ENCODE measurements at places on chromosomes 1 and 21. TPM values are rescaled to one million over a fixed set of nuclear protein-coding genes. Genes with fewer than 3 reads are reported as not detected.

Gene LCE7A
- not detected for total RNA-seq

Gene SLC22A15
- total RNA-seq: 2.2 TPM

Gene BATF3
- 4.3 TPM for total RNA-seq

Gene LMOD1
- 0.06 TPM for total RNA-seq

- H3K36me3 ChIP-seq: peaks cover 12% of the 10 kb centered on the region
- peaks cover 22% of the 10 kb centered on the region for H3K4me1 ChIP-seq
- H3K4me3 ChIP-seq: peak overlapping the region; percentile 94
- H3K27ac ChIP-seq: 0 out of 2 replicates have a peak overlapping the region, but pooled peaks have one; percentile 97
- DNase-seq: no peak
- no peaks in the 10 kb centered on the region for H3K27me3 ChIP-seq
These were observed 3.1 kb upstream of the RIPK4 start for GRCh38 chr21:41769933-41770332.

- H3K36me3 ChIP-seq: no peaks in the 10 kb centered on the region
- H3K27ac ChIP-seq: no peak overlapping the region
- DNase-seq: no peak
- no peak overlapping the region for H3K4me3 ChIP-seq
- H3K27me3 ChIP-seq: peaks cover 26% of the 10 kb centered on the region
These were observed 27.8 kb upstream of the VAMP3 start for GRCh38 chr1:7743346-7743745.

GRCh38 chr1:24463776-24464735, 38.6 kb upstream of the RCAN3 start:
- H3K27me3 ChIP-seq: no peaks in the 10 kb centered on the region
- H3K36me3 ChIP-seq: peaks cover 27% of the 10 kb centered on the region
- no peak overlapping the region for H3K4me3 ChIP-seq

GRCh38 chr1:100649146-100649545, 70.4 kb upstream of the VCAM1 start:
- no peak for DNase-seq
- H3K4me3 ChIP-seq: no peak overlapping the region
- no peak overlapping the region for H3K27ac ChIP-seq
- H3K36me3 ChIP-seq: no peaks in the 10 kb centered on the region

- H3K27me3 ChIP-seq: no peaks in the 10 kb centered on the region
- H3K4me1 ChIP-seq: peaks cover 32% of the 10 kb centered on the region
- H3K36me3 ChIP-seq: no peaks in the 10 kb centered on the region
- peak overlapping the region; percentile 86 for H3K4me3 ChIP-seq
These were observed 1.5 kb downstream of the HIPK1 start for GRCh38 chr1:113930499-113931161.

DNA sequence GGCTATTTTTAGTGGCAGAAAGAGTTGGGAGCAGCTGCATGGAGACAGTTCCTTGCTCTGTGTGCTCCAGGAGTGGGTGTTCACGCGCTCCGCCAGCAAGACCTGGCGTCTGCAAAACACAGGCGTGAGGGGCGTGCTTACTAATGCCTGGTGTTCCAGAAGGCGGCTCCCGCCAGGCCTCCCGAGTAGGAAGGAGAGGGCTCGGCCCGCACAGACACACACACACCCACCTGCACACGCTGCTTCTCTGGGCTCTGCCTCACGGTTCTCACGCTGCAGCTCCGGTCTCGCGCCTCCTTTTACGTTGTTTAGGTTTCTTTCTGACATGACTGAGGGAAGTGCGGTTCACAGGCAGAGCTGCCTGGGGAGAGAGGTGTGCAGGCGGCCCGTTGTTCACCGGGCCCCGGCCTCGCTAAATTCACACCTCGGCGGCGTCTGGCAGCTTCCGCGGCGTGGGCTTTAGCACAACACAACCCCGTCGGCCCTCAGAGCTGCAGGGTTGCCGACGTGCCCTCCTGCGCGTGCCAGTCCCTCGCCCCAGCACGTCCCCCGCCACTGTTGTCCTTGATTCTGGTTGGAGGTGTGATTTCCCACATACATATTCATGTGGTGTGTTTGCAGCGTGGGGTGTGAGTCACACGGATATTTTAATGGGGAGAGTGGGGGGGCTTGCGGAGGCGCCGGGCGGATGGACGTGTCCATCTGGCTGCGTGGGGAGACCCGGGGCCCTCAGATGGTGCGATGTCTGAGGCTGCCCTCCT, 77.0 kb downstream of the SKI start:
- no peak for DNase-seq
- no peaks in the 10 kb centered on the region for H3K4me1 ChIP-seq
- H3K36me3 ChIP-seq: peaks cover 36% of the 10 kb centered on the region
- H3K4me3 ChIP-seq: no peak overlapping the region

- no peak overlapping the region for H3K4me3 ChIP-seq
- DNase-seq: no peak
- no peaks in the 10 kb centered on the region for H3K36me3 ChIP-seq
- H3K4me1 ChIP-seq: no peaks in the 10 kb centered on the region
- no peaks in the 10 kb centered on the region for H3K27me3 ChIP-seq
These were observed 1.2 kb upstream of the CLEC20A start for GRCh38 chr1:178497903-178498478.

- no peak overlapping the region for H3K27ac ChIP-seq
- no peak overlapping the region for H3K4me3 ChIP-seq
- H3K4me1 ChIP-seq: no peaks in the 10 kb centered on the region
- H3K27me3 ChIP-seq: no peaks in the 10 kb centered on the region
- no peaks in the 10 kb centered on the region for H3K36me3 ChIP-seq
These were observed 1109.8 kb upstream of the B3GALT2 start for GRCh38 chr1:194296201-194296600.

DNA sequence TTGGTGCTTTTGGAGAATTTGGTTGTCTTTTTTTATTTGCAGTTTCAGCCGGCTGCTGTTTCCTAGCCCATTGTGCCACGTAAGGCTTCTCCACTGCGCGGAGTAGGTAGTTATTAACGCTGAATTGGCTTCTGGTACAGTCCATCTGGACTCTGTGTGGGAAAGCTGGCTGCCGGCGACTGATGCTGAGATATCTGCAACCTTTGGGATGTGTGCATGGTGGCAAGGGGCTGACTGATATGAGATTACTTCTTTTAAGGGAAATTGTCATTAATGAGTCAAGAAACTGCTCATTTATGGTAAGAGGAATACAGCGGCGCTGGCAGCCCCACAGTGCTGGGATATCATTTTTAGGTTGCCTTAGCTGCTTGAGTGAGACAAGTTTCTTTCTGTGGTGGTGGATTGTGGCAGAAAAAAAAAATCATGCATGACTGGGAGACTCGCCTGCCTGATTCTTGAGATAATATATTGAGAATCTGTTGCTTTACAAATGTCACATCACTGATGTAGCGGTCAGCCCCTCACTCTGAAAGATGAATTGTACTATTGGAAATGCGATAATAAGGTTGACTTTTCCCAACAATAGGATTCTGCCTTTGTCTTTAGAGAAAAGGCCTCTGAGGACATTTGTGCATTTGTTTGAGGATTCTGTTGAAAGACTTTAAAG, 2.5 kb upstream of the ELAVL4 start:
- H3K4me3 ChIP-seq: no peak overlapping the region
- no peaks in the 10 kb centered on the region for H3K36me3 ChIP-seq
- no peaks in the 10 kb centered on the region for H3K4me1 ChIP-seq
- DNase-seq: no peak

- peaks cover 35% of the 10 kb centered on the region for H3K4me1 ChIP-seq
- no peaks in the 10 kb centered on the region for H3K27me3 ChIP-seq
- H3K36me3 ChIP-seq: no peaks in the 10 kb centered on the region
These were observed 90.8 kb downstream of the DDAH1 start for GRCh38 chr1:85374160-85374559.

GRCh38 chr1:8226747-8227146, 91.2 kb upstream of the SLC45A1 start:
- H3K27me3 ChIP-seq: no peaks in the 10 kb centered on the region
- H3K4me3 ChIP-seq: no peak overlapping the region
- no peak for DNase-seq
- peaks cover 8% of the 10 kb centered on the region for H3K4me1 ChIP-seq
- no peaks in the 10 kb centered on the region for H3K36me3 ChIP-seq

GRCh38 chr1:205373022-205373797, 16.5 kb upstream of the KLHDC8A start:
- no peak for DNase-seq
- no peaks in the 10 kb centered on the region for H3K27me3 ChIP-seq
- H3K36me3 ChIP-seq: no peaks in the 10 kb centered on the region
- peaks cover 40% of the 10 kb centered on the region for H3K4me1 ChIP-seq

DNA sequence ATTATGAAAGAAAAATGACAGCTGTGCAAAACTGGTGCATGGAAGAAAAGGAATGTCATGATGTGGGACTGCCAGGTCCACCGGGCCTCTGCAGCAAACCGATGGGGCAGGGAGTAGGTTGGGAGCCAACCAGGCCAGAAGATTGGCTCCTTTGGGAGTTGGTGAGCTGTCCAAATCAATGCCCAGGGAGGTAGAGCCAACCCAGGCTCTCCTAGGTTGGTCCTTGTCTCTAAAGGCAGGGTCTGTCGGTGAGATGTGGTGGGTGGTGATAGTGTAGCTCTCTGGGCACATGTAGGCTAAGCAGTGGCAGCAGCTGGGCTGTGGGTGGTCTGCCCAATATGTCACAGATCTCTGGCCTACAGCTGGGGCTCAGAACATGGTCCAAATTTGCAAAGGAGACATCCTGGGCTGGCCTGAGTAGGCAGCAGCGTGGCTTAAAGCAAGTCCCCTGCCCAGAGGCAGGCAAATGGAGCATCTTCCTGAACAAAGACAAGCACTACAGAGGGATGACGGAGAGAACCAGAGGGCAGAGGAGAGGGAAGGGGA, 61.2 kb upstream of the PRDX6 start:
- peaks cover 19% of the 10 kb centered on the region for H3K4me1 ChIP-seq
- H3K36me3 ChIP-seq: no peaks in the 10 kb centered on the region
- no peak overlapping the region for H3K4me3 ChIP-seq

GRCh38 chr1:168245042-168245441, 19.2 kb downstream of the SFT2D2 start:
- DNase-seq: no peak
- no peak overlapping the region for H3K4me3 ChIP-seq
- H3K36me3 ChIP-seq: peaks cover 43% of the 10 kb centered on the region
- H3K27ac ChIP-seq: no peak overlapping the region

- H3K27ac ChIP-seq: no peak overlapping the region
- peaks cover 16% of the 10 kb centered on the region for H3K27me3 ChIP-seq
These were observed 33.2 kb upstream of the RBM15 start for GRCh38 chr1:110305900-110306420.

DNA sequence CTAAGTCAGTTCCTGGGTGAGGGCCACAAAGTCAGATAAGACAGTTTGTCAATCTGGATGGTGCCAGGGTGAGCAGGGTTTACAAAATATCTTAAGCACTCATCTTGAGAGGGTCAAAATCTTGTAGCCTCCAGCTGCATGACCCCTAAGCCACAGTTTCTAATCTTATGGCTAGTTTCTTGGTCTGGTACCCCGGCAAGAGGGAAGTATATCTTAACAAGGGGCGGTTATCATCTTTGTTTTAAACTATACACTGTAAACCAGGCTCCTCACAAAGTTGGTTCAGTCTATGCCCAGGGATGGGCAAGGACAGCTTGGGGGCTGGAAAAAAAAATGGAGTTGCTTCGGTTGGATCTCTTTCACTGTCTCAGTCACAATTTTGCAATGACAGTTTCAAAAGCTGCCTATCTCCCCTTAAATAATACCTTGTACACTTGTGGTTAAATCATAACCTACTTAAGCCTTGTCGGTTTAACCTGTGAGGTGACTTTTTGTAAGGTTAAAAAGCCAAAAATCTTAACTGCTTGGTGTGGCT, 7.8 kb upstream of the CD46 start:
- H3K4me1 ChIP-seq: peaks cover 36% of the 10 kb centered on the region
- H3K27me3 ChIP-seq: no peaks in the 10 kb centered on the region
- H3K36me3 ChIP-seq: no peaks in the 10 kb centered on the region
- no peak for DNase-seq
- H3K27ac ChIP-seq: no peak overlapping the region

- no peak overlapping the region for H3K4me3 ChIP-seq
- H3K36me3 ChIP-seq: no peaks in the 10 kb centered on the region
- no peak overlapping the region for H3K27ac ChIP-seq
- no peaks in the 10 kb centered on the region for H3K4me1 ChIP-seq
- DNase-seq: no peak
These were observed 114.9 kb downstream of the HUNK start for GRCh38 chr21:31987696-31988095.
